NCI-H1436 treated with DMSO at 0.1 percent for 48 hours (cell line): ENCODE measurements at places on chromosomes 12 and 14.

- DNase-seq, result peak; percentile 58
Observed at GRCh38 chr14:38867561-38868150, 235.4 kb downstream of the SEC23A start.

GRCh38 chr14:51609955-51610283 is 41.8 kb upstream of the FRMD6 start:
- DNase-seq, result no peak

GRCh38 chr12:42094277-42094676 is 50.4 kb downstream of the GXYLT1 start:
- no peak for DNase-seq

DNA sequence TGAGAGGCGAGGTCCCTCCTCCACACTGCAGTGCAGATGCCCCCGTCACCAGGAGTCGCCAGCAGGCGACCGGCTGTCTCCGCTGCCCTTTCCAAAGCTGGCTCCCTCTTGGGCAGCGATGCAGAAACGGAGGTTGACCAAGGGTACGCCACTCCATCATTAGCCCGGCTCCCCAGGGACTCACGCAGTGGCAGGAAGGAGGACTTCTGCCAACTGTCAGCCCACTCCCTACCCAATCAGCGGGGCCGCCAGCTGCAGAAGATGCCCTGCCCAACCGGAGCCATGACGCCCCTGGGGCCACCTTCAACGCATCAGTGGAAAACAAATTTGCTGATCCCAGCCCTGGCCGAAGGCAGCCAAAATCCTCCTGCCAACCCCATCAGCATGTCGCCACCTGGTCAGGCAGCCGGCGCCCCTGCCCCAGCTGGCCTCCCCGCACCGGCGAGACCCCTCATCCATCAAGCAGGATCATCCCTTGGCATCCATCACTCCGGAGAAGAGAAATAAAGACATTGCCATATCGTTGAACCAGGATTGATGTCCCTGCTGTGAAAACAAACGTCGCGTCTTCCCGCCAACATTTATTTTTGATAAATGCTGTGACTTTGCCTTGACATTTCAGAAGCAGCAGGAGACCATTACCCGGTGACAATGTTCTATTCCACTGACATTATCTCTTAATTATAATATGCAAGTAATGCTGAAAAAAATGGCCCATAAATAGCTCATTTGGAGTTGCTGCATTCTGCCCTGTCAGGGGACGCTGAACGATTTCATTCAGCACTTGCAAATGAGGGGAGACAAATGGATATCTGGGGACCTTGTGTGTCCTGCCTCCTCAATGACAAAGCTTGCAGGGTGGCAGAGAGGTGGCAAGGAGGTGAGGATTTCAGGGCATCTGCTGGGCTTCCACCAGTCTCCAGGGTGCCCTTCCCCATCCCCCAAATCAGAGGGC is 105.1 kb downstream of the SCARB1 start:
- DNase-seq, result peak; percentile 23

DNA sequence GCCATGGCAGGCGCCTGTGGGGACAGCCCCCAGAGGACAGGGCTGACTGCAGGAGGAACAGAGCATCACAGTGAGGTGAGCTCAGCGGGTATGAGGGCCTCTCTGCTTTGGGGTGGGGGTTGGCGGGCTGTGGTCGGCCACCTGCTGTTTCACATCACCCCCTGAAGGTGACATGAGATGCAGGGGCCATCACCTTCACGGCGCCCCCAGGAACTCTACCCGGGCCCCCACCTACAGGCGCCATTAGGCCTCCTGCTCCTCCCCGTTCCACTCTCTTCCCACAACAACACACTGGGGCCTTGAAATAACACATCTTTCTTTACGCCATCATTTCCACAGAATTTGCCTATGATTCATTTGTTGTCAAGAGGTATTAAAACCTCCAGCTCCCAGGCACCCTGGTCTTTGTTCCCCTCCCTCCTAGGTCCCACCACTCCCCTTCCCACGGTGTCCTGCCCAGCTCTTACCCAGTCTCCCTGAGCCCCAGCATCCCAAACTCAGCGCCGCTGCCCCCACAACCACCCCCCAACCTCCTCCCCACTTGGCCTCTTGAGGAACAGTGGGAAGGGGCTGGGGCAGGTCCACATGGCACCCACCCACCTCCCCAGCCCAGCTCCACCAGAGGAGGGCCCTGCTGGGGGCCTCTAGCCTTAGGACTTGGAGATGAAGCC is 12.7 kb upstream of the HDAC7 start:
- no peak for DNase-seq

GRCh38 chr12:33248364-33248763 is 191.3 kb downstream of the SYT10 start:
- no peak for DNase-seq

- no peak for DNase-seq
Observed at GRCh38 chr12:92446083-92446460, 256.7 kb upstream of the PLEKHG7 start.

- no peak for DNase-seq
Observed at GRCh38 chr12:110165540-110166159, 41.5 kb downstream of the IFT81 start.

DNA sequence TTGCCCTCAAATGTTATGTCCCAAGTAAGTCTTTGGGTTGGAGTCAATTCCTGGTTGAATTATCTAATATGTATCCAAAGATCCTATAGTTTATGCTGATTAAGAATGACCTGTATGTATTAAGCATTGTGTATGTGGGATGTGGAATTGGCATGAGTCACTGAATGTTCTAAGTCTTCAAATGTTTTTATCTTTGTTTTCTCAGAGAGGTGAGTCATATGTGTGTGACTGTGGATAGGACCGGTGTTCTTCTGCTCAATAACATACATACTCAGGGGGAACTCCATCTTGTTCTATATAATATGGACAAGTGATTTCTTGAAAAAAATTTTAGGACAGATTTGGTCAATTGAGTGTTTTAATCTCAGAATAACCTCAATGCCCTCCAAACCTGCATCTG is 57.9 kb downstream of the NAV3 start:
- DNase-seq, result no peak

DNA sequence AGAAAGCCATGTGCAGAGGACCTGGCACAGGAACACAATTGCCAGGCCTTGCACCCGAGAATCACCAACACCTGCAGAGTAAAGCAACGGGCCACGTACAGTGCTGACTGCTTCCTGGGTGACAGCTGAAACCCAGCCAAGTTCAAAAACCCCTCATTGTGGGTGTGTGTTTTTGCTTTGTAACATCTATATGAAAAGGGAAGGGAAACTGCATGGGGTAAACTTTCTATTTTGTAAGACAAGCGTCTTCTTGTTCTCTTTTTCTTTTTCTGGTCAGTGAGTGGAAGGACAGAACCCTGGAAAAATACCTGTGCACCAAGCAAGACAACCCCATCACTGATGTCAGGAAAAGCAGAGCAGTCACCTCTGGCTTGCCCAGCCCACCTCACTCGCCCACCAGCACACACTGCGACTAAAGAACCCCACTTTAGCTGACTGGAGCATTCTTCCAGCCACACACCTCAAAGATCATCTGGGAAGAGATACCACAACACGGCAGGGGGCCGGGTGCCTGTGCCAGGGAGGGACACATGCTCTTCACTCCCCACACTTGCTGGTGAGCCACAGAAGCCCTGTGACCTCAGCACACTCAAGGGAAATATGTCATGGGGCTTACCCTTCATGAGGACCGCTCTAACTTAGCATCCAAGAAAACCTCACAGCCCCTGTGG is 172.3 kb downstream of the NDUFA12 start:
- DNase-seq, result no peak

GRCh38 chr14:23639891-23640523 is 3.8 kb downstream of the DHRS2 start:
- DNase-seq, result no peak

DNA sequence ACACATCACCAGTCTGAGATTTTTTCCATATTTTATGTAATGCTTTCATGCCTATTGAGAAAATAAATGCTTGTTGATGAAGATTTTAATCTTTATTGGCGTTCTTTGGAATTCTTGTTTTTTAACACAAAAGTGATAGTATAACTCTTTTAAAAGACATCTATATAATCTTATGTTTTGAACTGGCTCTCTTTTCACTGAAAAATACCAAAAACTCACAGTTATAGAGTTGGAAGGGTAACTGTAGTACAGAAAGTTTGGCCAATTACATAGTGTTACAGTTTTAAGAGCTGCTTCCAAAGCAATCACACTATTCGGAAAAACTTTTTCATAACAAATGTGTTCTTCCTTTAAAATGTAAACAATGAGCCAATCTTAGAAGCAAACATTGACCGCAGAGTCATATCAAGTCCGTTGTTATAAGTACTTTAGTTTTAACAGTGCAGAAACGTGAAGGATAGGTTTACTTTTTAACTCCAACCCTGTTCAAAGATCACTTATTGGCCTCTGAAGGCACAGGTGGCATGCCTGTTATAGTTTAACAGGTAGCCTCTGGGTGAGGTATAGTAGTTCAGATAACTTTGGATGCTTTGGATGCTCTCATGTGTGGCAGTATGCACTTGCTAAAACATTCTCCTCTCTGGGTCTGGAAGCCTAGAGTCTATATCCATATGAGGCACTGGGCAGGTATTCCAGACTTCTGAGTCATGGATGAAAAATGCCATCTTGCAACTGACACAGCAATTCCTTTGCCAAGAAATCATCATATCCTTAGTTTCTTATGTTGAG is 12.1 kb upstream of the NTN4 start:
- DNase-seq, result no peak
